ENCODE measurements at places on chromosomes 4 and X.

- DNase-seq = no peak
Measured at GRCh38 chr4:22787753-22788375, 95.1 kb downstream of the GBA3 start.

DNA sequence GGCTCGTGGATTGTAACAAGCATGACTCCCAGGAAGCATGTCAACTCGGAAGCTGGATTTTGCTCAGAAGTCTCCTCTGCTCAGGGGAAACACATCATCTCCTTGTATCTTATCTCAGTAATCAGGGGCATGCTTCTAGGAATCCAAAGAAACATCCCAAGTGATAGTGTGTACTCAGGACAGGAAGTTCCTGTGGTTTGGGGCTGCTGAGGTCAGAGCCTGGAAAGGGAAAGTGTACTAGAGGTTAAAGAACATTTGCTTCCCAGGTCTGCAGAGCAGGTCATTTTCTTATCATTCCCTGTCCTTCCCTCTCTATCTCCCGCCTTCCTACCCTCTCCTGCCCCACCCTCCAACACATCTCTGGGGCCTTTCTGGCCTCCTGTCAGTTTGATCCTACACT lies 38.8 kb downstream of the SLC34A2 start:
- DNase-seq = no peak

- DNase-seq = no peak
Measured at GRCh38 chrX:23759821-23760220, 16.7 kb upstream of the ACOT9 start.

GRCh38 chr4:138225477-138225876 lies 16.7 kb downstream of the SLC7A11 start:
- no peak for DNase-seq

GRCh38 chr4:162683659-162684370 lies 482.9 kb downstream of the NAF1 start:
- DNase-seq = no peak

DNA sequence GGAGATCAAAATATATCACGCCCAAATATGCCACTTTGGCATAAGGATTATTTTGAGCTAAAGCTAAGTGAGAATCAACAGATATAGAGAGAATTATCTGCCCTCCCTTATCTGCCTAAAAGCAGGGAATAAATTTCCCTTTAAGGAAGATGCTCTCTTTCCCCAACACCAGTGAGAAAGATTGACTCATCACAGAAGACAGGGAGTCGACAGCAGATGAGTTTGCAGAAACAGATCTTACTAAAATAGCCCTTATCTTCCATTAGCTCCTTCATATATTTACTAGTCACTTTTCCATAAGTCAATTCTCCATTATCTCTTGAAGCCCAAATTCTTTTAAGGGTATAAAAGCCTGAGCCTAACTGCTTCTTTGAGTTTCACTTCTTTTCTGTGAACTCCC lies 156.6 kb downstream of the CAMK2D start:
- DNase-seq = no peak

DNA sequence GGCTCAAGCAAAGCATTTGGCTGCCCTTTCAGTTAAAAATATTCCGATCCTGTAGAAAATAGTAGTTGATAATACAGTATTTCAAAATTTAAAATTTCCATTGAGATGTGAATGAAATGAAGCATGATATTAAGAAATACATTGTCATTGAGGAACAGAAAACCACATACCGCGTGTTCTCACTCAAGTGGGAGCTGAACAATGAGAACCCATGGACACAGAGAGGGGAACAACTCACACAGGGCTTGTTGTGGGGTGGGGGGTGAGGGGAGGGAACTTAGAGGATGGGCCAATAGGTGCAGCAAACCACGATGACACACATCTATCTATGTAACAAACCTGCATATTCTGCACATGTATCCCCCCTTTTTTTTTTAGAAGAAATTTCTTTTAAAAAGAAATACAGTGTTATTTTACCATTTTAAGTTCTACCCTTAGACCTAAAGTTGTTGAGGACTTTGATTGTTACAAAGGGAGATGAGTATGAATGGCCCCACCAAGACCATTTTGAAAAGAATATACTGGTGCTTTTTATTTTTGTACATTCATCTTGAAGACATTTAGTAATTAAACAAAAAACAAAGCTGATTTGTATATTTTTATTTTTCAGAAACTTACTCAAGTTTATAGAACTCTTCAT lies 52.0 kb upstream of the IL13RA1 start:
- DNase-seq = no peak

- no peak for DNase-seq
Measured at GRCh38 chrX:109384699-109385098, 97.2 kb downstream of the GUCY2F start.

DNA sequence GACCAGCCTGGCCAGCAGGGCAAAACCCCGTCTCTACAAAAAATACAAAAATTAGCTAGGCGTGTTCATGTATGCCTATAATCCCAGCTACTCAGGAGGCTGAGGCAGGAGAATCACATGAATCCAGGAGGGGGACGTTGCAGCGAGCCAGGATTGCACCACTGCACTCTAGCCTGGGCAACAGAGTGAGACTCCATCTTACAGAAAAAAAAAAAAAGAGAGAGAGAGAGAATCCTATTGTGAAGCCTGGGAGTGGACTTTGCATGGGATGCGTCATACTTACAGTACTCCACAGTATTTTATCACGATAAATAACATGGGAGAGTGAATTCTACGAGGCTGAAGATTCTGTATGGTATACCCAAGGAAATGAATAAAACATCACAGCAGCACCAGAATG lies 139.6 kb downstream of the AASDH start:
- no peak for DNase-seq

DNA sequence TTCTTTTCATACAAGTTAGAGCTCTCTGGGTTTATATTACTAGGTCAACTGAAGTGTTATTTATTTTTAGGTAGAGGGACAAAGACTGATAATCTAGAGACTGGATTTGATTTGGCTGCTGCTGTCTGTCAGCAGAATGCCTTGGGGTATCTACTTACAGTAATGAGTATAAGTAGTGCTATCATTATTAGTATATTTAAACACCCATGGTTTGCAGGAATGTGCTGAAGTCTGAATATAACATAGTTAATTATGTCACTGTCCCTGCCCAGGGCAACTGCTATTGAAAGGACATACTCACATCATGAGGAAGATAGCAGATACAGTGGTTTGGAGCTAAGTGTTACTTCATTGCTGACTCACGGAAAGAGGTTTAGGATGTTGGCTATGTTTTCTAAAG lies 76.2 kb downstream of the PRRG1 start:
- DNase-seq = no peak

DNA sequence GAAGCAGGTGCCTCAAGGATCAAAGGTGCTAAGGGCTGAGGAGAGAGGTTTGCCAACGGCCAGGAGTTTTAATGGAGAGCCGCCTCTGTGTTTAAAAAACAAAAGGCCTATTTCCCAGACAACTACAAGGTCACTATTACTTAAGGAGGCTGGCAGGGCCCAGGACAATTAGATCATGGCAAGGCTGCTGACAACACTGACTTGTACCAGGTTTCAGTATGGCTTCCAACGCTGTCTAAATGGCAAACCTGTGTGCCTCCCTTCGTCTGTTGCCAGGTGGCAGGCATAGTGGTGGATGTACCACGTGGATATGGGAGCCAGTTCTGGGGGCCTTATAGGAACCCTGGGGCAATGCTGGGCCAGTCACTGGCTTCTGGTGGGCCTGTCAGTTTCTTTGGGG lies 41.0 kb downstream of the NSG1 start:
- no peak for DNase-seq

GRCh38 chr4:128225148-128225547 lies 62.5 kb downstream of the PGRMC2 start:
- DNase-seq = no peak

DNA sequence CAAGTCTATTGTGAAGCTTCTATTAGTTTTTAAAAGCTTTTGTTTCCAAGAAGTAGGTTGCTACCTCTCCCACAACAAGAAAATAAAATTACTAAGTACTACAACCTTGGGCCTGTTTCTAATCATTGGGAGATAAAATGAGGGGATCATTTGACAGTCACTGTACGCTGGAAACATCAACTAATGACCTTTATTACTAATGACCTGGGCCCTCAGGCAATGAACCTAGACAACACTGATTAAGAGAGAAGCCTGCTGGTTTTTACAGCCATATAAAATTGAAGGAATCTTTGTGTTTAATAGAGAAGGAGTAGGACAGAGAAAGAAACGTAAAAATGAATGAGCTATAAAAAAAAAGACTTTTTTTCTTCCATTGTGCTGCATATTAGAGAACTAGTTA lies 1000.9 kb downstream of the STPG2 start:
- DNase-seq = no peak

GRCh38 chr4:154586296-154587033 lies 4.1 kb downstream of the FGA start:
- no peak for DNase-seq
